Trophoblast cell (in vitro differentiated cells and primary cell): ENCODE measurements at places on chromosomes 2 and 18.

GRCh38 chr2:1738646-1739302 lies 5.5 kb downstream of the PXDN start:
- DNase-seq: no peak

DNA sequence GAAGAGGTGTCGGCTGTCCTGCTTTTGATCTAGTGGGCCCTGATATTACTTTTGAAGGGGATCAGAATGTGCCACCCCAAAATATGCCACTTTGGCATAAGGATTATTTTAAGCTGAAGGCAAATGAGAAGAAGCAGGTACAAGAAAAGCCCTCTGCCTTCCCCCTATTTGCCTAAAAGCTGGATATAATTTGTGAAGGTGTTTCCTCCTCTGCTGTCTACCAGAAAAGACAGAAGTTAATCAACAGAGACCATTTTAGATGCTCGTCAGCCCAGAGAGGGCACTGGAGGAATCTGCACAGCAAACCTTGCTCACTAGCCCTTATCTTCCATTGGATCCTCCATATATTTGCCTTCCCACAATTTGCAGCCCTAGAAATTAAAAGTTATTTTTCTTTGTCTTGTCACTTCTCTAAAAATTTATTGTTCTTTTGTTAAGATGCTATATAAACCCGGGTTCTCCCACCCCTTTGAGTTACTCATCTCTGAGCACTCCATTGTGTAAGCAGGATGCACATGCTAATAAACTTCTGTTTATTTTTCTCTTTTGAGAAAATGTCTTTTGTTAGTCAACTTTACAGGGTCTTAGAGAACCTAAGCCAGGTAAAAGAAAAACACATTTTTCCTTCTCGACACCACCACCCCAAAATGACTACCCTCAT lies 163.2 kb upstream of the SLC1A4 start:
- DNase-seq: no peak

GRCh38 chr2:62145478-62146100 lies 50.3 kb upstream of the B3GNT2 start:
- no peak for DNase-seq

- no peak for DNase-seq
These were observed 206.9 kb downstream of the BCL2 start for GRCh38 chr18:63112706-63113105.

DNA sequence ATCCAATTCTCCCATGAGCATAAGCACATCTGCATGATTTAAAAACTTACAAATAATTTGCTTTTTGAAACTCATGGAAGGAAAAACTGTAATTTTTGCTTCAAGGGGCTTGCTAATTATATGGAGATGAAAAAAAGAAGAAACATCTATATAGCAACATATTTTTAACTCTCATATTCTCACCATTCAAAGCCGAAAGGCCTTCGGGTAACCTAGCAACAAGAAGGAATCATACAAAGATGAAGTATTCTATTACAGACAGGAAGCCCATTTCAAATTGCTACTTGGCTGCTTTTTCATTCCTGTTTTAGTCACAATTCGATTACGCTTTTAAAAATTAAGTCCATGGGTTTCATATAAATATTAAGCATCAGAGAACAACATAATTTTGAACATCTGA lies 39.2 kb upstream of the RNU4ATAC start:
- no peak for DNase-seq

DNA sequence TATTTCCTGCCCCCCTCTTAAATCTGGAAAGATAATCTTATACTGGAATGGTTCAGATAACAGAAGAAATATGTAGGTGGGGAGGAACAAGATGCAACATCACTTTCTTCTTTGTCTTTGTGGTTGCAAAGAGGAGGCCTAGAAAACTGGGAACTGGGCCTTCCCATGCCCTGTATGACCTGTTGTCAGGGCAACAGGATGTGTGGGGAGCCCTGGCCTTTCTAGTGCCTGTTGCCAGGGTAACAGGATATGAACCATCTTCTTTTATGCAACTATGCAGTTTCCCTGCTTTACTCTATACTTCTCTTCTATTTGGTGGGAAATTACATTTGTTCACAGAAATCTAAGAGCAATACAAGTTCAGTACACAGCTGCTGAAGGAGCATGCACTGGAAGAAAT lies 79.8 kb upstream of the PDE1A start:
- peak; percentile 28 for DNase-seq
